ENCODE measurements at places on chromosomes 1 and 21. TPM values are rescaled to one million over a fixed set of nuclear protein-coding genes. Genes with fewer than 3 reads are reported as not detected.

CDC20 gene
- 2.5 TPM for total RNA-seq

C1orf94 gene
- not detected for total RNA-seq

KISS1 gene
- total RNA-seq: not detected

RGS8 gene
- total RNA-seq: not detected

PDXK gene
- total RNA-seq: 29.1 TPM

GRCh38 chr1:103266036-103266435 is 157.7 kb upstream of the COL11A1 start:
- DNase-seq: no peak

GRCh38 chr1:47196622-47197021 is 6.8 kb upstream of the PDZK1IP1 start:
- DNase-seq: no peak

GRCh38 chr1:219784660-219785381 is 143.5 kb downstream of the SLC30A10 start:
- DNase-seq: no peak

- no peak for DNase-seq
Observed at GRCh38 chr21:46017695-46018094, 36.1 kb downstream of the COL6A1 start.

DNA sequence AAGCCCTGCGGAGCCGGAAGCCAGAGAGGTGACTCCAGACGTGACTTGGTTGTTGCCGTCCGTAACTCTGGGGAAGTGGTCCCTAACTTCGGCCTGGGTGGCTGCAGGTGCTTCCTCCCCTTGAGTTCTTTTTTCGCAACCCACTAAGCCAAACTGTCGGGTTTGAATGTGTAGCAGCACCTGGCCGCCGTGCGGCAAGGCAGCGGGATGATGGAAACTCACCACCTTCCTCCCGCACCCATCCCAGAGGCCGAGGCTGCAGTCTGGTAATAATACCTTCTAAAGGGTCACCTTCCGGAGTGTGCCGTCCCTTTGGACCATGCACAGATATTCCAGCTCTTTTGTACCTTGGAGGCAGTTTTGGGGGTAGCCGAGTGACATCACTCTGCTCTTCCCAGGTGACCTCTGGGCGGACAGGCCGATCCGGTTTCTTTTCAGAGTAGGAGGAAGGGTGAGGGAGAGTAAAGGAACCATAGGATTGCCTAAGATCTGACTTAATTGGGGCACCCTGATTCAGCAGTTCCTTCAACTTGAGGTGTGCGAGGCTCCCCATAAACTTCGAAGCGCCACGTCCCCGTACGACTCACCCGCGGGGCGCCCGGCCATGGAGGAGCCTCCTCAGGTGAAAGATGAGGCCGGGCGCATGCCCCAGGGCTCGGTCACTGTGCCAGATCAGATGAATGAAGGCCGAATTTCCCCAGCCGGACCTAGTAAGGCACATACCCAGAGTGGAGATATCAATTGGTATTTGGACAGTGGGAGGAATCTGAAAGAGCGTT is 1.0 kb downstream of the KCNK1 start:
- DNase-seq: no peak

DNA sequence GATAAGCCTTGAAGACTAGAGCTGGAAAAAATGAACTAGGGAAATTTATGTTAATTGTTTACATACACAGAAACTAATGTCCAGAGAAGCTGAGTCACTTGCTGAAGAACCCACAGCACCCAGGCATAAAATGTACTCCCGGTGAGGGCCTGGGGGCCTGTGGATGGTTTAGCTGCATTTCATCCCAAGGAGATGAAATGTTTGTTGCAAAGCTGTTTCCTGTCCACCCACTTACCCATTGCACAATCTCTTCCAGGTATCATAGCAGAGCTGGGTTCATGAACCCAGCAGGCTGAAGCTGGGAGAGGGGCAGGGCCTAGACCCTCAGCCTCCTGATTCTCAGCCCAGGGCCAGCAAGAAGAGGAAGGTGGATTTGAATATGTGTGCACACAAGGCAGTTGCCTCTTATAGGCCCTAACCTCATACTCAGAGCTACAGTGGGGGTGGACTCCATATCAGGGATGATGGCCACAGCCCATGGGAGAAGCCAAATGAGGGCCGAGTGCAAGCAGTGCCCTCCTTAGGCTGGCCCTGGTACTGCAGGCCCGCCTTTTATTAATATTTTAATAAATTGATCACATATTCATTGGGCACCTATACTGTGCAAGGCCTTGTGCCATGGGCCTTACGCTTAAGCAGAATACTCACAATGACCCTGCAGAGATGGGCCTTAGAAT is 110.8 kb downstream of the LACTBL1 start:
- peak; percentile 65 for DNase-seq

GRCh38 chr1:182331387-182331786 is 60.2 kb downstream of the GLUL start:
- no peak for DNase-seq

DNA sequence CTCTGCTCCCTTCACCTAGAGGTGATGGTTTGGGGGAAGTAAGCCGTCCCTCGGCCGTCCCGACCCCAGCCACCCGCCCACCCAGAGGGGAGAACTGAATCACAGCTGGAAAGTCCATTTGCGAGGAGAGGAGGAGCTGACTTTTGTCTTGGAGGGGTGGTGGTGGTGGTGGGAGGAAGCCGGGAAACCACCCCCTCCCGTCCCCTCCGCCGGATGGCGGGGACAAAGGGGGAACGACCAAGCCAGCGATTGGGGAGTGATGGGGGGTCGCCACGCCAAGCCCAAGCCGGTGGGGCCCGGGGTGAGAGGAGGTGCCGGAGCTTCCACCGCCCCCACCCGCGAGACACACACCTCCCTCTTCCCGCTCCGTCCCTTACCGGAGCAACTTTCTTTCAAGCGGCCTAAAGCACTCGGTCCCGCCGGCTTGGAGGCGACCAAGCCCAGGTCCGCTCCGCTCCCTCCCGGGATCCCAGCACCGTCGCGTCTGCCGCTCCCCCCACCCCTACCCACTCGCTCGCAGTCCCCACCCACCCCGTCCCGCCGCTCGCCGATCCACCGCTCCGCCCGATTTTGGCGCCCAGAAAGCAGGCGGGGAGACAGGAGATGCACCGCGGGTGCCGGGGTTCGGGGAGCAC is 540 bp downstream of the ARHGEF2 start:
- no peak for DNase-seq

- no peak for DNase-seq
Observed at GRCh38 chr1:2019571-2020309, 595 bp downstream of the GABRD start.

DNA sequence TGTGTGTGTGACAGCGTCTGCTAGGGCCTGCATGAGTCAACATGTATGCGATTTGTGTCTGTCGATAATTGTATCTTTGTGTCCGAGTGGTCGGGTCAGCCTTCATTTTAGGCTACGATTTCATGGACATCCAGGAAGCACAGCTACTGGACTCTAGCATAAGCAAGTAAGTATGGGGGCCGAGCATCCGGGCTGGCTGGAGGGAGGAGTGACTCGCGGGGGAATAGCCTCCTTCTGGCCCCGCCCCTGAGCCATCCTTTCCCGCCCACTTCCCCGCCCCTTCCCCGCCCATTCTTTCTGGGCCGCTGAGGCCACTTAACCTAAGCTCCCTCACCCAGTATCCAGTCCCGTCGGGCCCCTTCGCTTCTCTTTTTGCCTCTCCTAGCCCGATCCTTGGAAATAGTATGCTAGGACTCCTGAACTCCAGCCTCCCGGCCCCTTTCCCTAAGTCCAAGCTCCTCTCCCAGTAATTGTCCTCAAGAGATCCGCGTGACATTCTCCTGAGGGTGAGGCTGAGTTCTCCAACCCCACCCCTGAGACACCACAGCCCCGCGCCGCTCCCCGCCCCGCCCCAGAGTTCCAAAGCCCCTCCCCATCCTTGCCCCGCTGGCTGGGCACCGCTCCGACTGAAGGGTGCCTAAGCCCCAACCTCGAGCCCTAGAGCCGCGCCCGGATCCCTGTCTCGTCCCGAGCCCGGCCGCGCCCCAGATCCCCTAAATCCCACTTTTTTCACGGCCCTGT is 1.2 kb downstream of the MAP3K6 start:
- DNase-seq: peak; percentile 94

Data from right atrium auricular region (tissue), 2 donors.